Renal cortex interstitium (tissue), 15 donors: ENCODE measurements at places on chromosomes 7 and 10. TPM values are rescaled to one million over a fixed set of nuclear protein-coding genes. Genes with fewer than 3 reads are reported as not detected.
A peak's percentile ranks its signal among the peaks of the same experiment; 100 is the strongest.

PGAM2 gene
- 1.7 TPM for polyA plus RNA-seq

FOXI2 gene
- polyA plus RNA-seq = 2.2 TPM

CDC14C gene
- polyA plus RNA-seq = 0.04 TPM

CTAGE6 gene
- polyA plus RNA-seq = not detected

COPG2 gene
- 64.2 TPM for polyA plus RNA-seq

SLC39A12 gene
- polyA plus RNA-seq = not detected

GIMAP2 gene
- polyA plus RNA-seq = 6.4 TPM

DNA sequence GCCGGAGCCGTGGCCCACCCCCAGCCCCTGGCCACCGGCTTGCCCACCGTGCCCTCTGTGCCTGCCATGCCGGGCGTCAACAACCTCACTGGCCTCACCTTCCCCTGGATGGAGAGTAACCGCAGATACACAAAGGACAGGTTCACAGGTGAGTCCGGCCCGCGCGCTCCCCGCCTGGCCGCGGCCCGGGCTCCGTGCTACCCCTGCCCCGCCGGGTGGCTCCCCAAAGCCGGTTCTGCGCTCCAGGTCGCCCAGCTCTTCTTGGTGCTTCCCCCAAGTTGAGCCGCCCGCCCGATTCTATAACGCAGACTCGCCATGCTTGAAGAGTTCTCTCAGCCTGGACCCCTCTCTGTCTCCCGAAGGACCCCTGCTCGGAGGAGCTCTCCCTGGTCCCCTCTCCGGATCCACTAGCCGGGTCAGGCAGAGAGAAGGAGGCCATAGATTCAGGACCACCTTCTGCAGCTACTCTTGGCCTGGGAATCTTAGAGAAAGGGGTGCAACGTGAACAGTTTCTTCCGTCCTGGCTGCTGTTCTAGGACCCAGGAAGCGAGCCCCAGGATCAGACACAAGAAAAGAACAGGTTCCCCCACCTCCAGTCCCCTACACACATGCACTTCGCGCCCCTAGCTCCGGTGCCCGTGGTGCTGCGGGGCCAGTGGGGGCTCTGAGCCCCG is 999 bp downstream of the TLX1 start:
- DNase-seq = no peak

DNA sequence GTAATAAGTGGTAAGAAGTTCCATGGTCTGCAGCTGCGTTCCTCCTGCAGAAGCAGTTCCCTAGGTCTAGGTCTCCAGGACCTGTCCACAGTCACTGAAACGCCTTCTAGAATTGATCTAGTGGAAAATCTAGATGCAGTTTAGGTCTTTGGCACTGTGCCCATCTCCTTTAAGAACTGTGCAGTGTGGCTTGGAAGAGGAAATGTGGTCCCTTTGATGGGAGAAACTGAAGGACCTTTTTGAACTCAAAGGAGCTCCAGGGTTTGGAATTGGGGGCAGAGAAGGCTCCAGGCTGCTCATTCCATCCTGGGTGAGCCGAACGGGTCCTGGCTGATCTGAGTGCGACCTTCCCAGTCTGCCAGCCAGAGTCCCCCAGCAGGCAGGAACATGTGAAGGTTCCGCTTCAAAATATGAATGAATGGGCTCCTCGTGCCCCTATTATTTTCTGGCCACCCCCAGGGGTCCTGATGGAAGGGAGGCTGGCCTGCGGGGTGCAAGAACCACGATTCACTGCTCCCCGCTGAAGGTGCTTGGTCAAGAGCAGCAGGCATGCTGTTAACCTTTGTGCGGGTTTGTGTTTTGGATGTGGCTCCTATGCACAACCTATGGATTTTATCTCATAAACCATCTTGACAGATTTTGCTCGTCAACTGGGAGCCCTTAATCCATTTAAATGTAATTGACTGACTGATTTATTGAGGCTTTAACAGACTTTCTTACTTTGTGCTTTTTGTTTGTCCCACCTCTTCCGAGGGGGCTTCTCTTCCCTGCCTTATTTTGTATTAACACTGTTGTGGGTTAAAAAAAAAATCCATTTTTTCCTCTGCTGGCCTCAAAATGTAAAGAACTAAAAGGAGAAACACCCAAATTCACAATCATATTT is 36.7 kb downstream of the ZNF467 start:
- no peak for DNase-seq

GRCh38 chr7:92589056-92589455 is 1.1 kb downstream of the FAM133B start:
- DNase-seq = no peak

- no peak for DNase-seq
Measured at GRCh38 chr10:62653254-62653653, 151.3 kb upstream of the ADO start.

DNA sequence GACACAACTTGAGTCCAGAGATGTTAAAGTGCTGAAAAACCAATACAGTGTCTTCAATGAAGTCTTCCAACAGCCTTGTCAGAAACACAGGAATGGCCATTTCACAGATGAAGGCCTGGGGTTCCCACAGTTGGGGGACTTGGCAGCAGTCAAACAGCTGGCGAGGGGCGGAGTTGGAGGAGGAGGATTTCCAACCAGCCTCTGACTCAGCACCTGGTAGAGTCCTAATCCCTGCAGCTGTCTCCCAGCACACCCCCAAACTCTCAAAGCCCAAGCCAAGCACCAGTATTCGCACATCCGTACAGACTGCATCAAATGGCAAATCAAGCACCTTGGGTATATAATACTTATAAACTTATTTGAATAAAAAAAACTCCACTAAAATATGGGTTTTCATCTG is 28.0 kb downstream of the CTBP2 start:
- DNase-seq = no peak

GRCh38 chr10:30422151-30422695 is 11.8 kb upstream of the MAP3K8 start:
- DNase-seq = no peak

GRCh38 chr10:132926777-132927650 is 15.4 kb downstream of the CFAP46 start:
- DNase-seq = no peak

DNA sequence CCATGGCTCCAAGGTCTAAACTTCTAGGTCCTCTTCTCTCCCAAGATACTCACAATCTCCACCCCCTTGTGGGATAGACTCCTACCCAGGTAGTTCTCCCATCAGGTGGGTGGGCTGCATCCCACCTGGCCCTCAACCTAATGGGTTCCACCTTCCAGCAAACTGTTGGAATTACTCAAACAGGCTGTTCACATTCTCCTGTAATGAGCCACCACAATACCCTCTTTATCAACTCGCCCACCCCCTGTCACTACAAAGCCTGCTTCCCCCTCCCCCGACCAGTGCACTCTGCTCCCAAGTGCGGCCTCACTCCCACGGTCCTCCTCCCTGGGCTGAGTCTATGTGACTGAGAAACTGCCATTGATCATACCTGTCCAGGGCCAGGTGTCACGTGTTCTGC is 10.4 kb upstream of the HTR5A start:
- no peak for DNase-seq

- DNase-seq = no peak
Measured at GRCh38 chr7:92251181-92251580, 5.4 kb downstream of the ANKIB1 start.

DNA sequence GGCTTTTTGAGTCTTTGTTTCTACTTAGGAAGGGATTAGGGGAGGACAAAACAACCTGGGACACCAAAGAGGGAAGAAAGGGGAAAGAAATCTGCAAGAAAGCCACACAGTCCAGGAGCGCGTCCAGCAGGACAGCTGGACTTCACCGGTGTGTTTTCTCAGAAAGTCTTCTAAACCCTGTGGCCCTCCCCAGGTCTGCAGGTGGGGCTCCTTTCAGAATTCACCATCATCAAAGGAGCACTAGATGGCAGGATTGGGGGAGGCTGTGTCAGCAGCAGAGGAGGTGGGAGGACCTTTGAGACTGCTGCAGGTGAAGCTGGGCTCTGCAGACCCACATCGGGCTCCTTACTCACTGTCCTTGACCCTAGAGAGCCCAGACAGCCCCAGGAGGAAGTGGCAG is 13.9 kb upstream of the DRGX start:
- DNase-seq = no peak

DNA sequence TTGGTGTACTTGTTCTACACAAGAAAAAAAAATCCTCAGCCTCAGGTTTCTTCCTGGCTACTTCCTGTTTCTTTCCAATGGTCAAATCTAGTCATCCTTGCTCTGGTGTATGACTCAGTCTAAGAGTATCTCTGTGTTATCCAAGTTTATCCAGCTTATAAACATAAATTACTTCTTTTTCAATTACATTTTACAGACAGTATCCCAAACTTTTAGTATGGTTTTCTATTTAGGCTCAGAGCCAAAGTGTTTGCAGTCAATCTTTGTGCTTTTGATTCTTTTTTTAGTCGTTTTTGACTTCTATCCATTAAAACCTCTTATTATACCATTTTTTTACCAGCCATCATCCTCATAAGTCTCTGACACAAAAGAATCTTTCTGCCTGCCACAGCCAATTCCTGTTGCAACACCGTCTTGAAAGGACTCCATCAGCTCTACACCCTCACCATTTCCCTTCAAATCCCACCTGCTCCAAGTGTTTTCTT is 294.6 kb downstream of the PTEN start:
- no peak for DNase-seq

- DNase-seq = no peak
Measured at GRCh38 chr10:95430231-95430951, 130.8 kb downstream of the SORBS1 start.

GRCh38 chr10:75817198-75817597 is 385.8 kb downstream of the LRMDA start:
- no peak for DNase-seq

- peak; percentile 47 for DNase-seq
Measured at GRCh38 chr7:80699045-80699638, 60.7 kb downstream of the CD36 start.

- no peak for DNase-seq
Measured at GRCh38 chr10:90204956-90205314, 503.5 kb downstream of the KIF20B start.

- DNase-seq = no peak
Measured at GRCh38 chr10:78685466-78686103, 383.2 kb upstream of the ZMIZ1 start.

DNA sequence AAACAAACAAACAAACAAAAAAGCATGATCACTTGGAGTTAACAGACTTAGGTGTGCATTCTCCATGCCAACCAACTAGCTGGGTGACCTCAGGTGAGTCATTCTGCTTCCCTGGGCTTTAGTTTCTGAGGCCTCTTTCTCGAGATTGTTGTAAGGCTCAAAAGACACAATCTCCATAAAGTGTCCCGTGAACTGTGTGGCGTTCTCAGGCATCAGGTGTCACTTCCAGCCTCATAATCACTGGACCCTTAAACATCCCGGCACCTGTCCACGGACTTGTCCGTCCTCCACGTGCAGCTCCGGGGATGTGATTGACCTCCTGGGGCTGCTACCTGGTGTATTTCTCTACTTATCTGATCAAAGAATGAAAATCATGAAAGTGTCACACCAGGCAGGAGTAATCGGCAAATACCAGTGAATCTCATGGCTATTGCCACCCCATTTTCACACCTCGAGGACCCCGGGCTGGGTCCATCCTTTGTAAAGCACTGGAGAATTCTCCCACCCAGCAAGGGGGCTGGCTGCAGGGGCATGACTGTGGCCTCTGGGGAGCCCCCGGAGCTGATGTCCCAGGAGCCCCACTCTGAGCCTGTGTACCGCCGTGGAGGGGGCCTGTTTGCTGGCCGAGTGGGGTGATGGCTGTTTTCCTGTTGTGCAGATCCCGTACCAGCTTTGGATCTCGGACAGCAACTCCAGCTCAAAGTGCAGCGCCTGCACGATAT is 189.8 kb upstream of the SH2B2 start:
- DNase-seq = no peak

- no peak for DNase-seq
Measured at GRCh38 chr10:76401006-76401405, 969.6 kb downstream of the LRMDA start.

DNA sequence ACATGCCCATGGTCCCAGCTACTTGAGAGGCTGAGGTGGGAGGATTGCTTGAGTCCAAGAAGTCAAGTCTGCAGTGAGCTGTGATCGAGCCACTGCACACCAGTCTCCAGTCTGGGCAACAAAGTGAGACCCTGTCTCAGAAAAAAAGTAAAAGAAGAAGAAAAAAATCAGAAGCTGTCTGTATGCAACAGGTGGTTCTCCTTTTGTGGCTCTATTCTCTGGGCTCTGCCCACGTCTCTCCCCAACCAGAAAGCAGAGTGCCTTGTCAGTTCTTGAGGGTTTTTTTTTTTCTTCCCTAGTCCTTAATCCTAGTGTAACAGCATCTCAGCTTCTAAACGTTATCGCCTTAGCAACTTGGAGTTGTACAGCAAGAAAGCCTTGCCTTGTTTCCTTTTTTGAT is 89.5 kb downstream of the PRKCQ start:
- DNase-seq = no peak

DNA sequence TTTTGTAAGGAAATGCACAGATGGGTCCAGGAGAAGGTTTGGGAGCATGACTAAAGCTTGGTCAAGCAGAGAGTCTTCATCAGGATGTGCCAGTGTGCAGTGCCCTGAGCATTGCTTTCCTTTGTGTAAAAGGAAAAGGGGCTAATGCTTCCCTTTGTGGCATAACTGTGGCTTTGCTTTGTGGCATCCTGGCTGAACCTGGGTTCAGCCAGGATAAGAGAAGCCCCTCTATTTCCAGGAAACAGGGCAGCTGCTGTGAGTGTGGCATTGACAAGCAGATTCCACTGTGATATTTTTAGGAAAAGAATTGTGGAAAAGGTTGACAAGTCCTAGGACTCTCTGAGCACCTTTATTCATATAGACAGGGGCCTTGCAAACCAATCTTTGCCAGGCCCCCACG is 193.4 kb upstream of the CXCL12 start:
- DNase-seq = no peak

DNA sequence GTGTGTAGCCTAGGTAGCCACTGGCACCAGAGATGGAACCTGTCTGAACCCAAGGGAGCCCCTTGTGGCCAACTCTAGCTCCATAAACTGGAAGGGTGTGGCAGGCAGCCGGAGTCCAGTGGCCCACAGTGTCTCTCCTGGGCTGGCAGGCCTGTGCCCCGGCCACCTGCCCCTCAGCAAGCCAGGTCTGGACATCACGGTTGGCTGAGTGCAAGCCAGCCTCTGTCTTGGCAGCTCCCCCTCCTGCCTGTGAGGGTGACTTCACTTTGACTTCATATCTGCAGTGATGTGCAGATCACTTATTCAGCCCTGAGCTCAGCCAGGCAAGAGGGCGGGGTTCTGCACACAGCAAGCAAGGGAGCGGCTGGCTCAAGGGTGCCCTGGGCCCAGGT is 1.3 kb upstream of the RET start:
- DNase-seq = no peak

- DNase-seq = peak; percentile 36
Measured at GRCh38 chr7:151755131-151755801, 121.6 kb downstream of the PRKAG2 start.

GRCh38 chr10:104515678-104516199 is 125.4 kb upstream of the SORCS3 start:
- no peak for DNase-seq

DNA sequence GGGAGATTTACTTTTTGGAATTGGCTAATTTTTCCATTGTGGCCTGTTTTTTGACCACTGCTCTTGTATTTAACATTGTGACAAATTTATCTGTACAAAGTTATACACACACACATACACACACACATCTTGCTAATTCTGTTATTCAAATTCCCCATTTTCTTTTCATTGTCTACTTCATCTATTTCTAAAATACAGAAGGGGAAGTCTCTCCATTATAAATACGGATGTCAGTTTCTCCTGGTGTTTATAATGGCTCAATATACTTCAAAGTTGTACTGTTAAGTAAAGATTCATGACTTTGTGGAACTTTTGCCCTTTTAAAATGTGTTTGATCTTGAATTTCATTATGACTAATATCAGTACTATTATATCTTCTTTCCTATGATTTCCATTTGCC is 81.0 kb downstream of the CNOT4 start:
- DNase-seq = no peak
